ENCODE measurements at places on chromosomes 6 and 20.

GRCh38 chr6:158284007-158284875 is 28.0 kb upstream of the TULP4 start:
- DNase-seq, result peak; percentile 73

DNA sequence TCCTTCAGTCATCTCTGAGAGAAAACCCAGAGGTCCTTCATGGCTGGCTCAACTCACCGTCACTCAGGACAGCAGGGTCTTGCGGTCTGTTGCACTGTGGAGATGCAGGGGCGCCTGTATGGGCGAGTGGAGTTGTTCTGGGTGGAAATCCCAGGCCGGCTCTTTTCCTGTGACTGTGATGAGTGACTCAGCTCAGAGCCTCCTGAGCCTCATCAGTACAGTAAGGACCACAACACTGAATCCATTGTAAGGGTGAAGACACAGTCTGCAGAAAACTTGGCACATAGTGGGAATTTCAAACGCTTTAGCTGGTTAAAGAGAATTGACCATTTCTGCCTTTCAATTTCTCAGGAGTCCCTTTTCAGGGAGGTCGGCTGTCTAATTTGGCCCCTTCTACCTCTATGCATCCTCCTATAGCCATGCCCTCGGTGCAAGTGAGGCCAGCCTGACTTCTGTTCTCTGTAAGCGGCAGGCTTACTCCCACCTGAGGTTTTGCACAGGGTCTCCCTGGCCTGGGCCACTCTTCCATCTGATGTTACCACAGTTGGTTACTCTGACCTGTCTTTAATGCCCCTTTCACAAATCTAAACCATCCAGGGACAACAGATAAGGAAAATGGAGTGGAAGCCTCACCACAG is 35.5 kb upstream of the TBXT start:
- DNase-seq, result no peak

GRCh38 chr6:158803733-158804143 is 15.4 kb downstream of the EZR start:
- no peak for DNase-seq

DNA sequence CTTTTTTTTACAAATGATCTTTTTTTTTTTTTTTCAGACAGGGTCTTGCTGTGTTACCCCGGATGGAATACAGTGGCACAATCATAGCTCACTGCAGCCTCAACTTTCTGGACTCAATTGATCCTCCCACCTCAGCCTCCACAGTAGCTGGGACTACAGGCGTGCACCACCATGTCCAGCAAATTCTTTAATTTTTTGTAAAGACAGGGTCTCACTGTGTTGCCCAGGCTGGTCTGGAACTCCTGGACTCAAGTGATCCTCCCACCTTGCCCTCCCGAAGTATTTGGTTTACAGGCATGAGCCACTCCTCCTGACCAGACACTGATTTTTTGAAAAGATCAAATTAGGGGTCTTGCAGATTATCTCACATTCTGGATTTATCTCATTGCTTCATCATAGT is 11.0 kb upstream of the MYBL2 start:
- no peak for DNase-seq
